Activated CD8-positive, alpha-beta memory T cell treated with anti-CD3 and anti-CD28 coated beads, Interleukin-2, amount 10 ng/mL, durations not matched to agents 7 days and 5 days (primary cell): ENCODE measurements at places on chromosomes 3 and 15. TPM values are rescaled to one million over a fixed set of nuclear protein-coding genes. Genes with fewer than 3 reads are reported as not detected.

The CISH gene
- total RNA-seq = 266 TPM

The PLXNB1 gene
- 4.0 TPM for total RNA-seq

The GALNT15 gene
- not detected for total RNA-seq

The CASR gene
- total RNA-seq = not detected

The LDHAL6B gene
- not detected for total RNA-seq

The SEMA7A gene
- total RNA-seq = 32.9 TPM

The BLM gene
- 83.4 TPM for total RNA-seq

GRCh38 chr15:99443056-99443756 lies 122.6 kb upstream of the MEF2A start:
- H3K4me1 ChIP-seq = peaks cover 8% of the 10 kb centered on the region
- no peak overlapping the region for H3K27ac ChIP-seq
- H3K36me3 ChIP-seq = no peaks in the 10 kb centered on the region
- no peak for DNase-seq
- H3K27me3 ChIP-seq = peaks cover 41% of the 10 kb centered on the region

GRCh38 chr3:125389282-125389681 lies 14.2 kb upstream of the ZNF148 start:
- H3K4me3 ChIP-seq = no peak overlapping the region
- H3K36me3 ChIP-seq = no peaks in the 10 kb centered on the region
- peaks cover 13% of the 10 kb centered on the region for H3K4me1 ChIP-seq
- peaks cover 12% of the 10 kb centered on the region for H3K27me3 ChIP-seq
- no peak for DNase-seq

GRCh38 chr3:28376424-28376823 lies 27.8 kb upstream of the AZI2 start:
- H3K4me3 ChIP-seq = no peak overlapping the region
- no peak overlapping the region for H3K27ac ChIP-seq
- H3K4me1 ChIP-seq = no peaks in the 10 kb centered on the region
- H3K27me3 ChIP-seq = no peaks in the 10 kb centered on the region
- DNase-seq = no peak

DNA sequence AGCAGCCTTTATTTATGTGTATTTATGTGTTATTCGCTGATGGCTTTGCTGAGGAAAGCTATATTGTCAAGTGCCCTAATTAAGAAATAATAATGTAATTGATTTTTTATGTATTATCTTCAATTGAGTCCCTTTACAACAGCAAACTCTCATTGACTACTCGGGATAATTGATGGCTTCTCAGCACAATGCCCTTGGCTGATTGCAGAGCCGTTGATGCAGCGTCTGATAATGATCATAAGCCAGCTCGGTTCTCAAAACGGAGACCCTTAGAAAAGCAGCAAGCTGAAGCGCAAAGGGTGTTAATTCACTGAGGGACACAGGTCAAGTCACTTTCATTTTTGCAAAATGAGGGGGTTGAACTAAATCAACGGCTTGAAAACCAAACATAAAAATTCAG lies 357.1 kb upstream of the KCNH8 start:
- H3K27ac ChIP-seq = no peak overlapping the region
- H3K36me3 ChIP-seq = no peaks in the 10 kb centered on the region
- H3K27me3 ChIP-seq = no peaks in the 10 kb centered on the region
- no peak for DNase-seq

DNA sequence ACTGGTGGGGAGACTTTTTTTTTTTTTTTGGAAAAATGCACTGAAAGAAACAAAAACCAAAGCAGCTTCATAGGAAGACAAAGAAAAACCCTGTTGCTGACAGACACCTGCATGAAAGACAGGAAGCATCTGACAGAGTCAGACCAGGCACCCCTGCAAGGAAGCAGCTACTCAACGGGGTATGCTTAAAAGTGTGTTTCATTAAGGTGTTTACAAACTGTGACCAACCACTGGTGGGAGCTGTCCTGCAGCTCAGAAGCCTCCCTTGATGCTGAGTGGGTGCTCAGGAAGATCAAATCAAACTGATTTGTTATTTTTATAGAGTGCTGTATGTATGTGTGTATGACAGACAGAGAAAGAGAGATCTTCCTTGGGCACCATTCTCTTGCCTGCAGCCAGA lies 34.7 kb upstream of the AGBL1 start:
- H3K4me1 ChIP-seq = no peaks in the 10 kb centered on the region
- H3K4me3 ChIP-seq = no peak overlapping the region
- H3K27ac ChIP-seq = no peak overlapping the region
- peaks cover 8% of the 10 kb centered on the region for H3K27me3 ChIP-seq

DNA sequence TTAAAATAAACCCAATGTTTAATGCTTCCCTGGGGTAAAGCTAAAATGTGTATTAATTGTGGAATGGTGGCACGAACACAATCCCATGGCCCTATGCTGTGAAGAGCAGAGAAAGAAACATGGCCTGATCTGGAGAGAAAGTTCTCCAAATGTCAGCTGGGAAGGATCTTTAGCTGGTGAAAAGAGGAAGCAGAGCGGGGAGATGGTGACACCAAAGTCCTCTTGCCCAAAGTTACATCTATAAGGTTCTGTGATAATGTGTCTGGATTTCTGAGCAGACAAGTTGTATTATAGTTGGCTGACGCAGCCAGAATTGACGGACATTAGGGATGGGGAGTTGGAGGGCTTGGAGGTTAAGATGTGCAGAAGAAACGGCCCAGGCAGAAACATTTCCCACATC lies 196.2 kb downstream of the CHST2 start:
- no peaks in the 10 kb centered on the region for H3K27me3 ChIP-seq
- no peak for DNase-seq
- no peaks in the 10 kb centered on the region for H3K4me1 ChIP-seq
- no peak overlapping the region for H3K27ac ChIP-seq

DNA sequence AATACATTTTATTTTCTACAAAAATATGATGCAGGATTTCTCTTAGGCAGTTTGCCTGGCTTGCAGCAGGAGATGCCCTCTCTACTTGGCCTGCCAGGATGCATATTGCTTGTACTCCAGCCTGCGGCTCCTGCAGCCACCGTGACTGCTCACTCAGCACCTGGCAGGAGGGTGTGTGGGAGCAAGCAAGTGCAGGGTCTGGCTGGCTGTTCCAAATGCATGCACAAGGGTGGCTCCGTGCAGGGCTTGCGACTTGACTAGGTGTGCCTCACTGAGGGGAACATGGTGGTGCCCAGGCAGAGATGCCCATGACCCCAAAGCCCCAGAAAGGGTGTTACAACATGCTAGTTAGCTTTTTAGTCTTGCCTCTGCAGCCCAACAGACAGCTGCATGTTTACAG lies 1240.2 kb upstream of the ALCAM start:
- no peak for DNase-seq
- H3K36me3 ChIP-seq = no peaks in the 10 kb centered on the region
- H3K4me3 ChIP-seq = no peak overlapping the region
- no peaks in the 10 kb centered on the region for H3K27me3 ChIP-seq

- H3K36me3 ChIP-seq = no peaks in the 10 kb centered on the region
- peaks cover 19% of the 10 kb centered on the region for H3K27me3 ChIP-seq
- no peak overlapping the region for H3K27ac ChIP-seq
Measured at GRCh38 chr15:80492874-80493273, 88.7 kb downstream of the ARNT2 start.

DNA sequence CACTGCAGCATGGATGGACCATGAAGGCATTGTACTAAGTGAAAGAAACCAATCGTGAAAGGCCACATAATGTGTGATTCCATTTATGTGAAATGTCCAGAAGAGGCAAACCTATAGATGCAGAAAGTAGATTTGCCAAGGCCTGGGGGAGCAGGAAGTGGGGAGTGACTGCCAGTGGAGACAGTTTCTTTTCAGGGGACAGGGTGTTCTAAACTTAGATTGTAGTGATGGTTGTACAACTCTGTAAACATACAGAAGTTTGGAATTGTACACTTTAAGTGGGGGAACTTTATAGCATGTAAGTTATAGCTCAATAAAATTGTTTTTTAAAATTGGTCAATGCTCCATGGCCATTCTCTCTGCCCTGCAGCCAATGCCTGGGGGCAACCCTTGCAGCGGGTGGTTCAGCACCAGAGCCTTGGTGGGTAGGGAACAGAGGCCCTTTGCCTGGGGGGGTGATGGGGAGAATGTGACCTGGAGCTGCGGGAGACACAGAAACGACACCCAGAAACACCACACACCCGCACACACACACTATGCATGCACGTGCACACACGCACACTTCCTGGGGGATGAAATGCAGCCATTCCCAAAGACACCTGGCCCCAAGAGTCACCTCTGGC lies 43.1 kb downstream of the DNAJB8 start:
- peaks cover 2% of the 10 kb centered on the region for H3K4me1 ChIP-seq
- no peak overlapping the region for H3K27ac ChIP-seq
- no peaks in the 10 kb centered on the region for H3K36me3 ChIP-seq
- no peak overlapping the region for H3K4me3 ChIP-seq

- no peaks in the 10 kb centered on the region for H3K27me3 ChIP-seq
- H3K4me3 ChIP-seq = no peak overlapping the region
- no peak overlapping the region for H3K27ac ChIP-seq
- H3K4me1 ChIP-seq = no peaks in the 10 kb centered on the region
- H3K36me3 ChIP-seq = no peaks in the 10 kb centered on the region
Measured at GRCh38 chr3:74599564-74599963, 14.9 kb downstream of the CNTN3 start.

DNA sequence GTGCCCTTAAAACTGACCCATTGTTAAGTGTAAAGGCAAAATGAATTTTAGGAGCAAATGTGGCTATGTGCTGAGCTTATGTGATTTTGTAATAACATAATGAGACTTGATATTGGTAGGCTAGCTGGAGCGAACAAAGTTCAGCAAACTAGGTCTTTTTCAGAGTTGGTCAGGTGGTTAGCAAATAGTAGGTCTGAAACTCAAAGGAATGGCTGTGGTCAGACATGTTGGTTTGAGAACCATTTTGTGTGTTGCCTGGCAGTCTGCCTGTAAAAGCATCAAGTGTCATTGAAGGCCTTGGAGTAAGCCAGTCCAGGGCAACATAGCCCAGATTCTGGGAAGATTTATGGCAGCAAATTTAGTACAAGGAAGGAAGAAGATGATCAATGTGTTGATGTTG lies 16.4 kb downstream of the FBXO22 start:
- no peak for DNase-seq
- H3K36me3 ChIP-seq = peaks cover 44% of the 10 kb centered on the region
- no peak overlapping the region for H3K4me3 ChIP-seq
- peaks cover 38% of the 10 kb centered on the region for H3K4me1 ChIP-seq
- no peak overlapping the region for H3K27ac ChIP-seq

- peaks cover 59% of the 10 kb centered on the region for H3K36me3 ChIP-seq
- DNase-seq = no peak
- H3K4me1 ChIP-seq = no peaks in the 10 kb centered on the region
- H3K27me3 ChIP-seq = no peaks in the 10 kb centered on the region
- H3K4me3 ChIP-seq = no peak overlapping the region
Measured at GRCh38 chr3:11346416-11346815, 74.2 kb downstream of the ATG7 start.

GRCh38 chr15:94487635-94488034 lies 256.3 kb downstream of the MCTP2 start:
- H3K4me3 ChIP-seq = no peak overlapping the region
- H3K4me1 ChIP-seq = no peaks in the 10 kb centered on the region
- H3K27me3 ChIP-seq = peaks cover 34% of the 10 kb centered on the region
- H3K36me3 ChIP-seq = peaks cover 9% of the 10 kb centered on the region

DNA sequence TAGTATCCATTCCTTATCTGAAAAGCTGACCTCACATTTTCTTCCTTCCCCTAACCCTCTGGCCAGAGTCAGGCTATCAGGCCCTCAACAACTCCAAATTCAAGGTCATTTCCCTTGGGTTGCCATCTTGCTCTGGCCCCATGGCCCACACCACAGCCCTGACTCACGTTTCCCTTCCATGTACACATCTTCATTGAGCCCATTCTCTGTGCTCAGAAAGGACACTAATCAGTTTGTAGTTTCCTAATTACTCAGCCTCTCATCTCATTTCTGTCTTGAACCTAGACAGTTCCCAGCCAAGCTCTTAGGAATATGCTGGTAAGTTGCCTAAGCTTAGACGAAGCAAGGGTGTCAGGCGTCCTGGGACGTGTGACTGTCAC lies 14.9 kb downstream of the TGM5 start:
- peak; percentile 61 for DNase-seq
- peak overlapping the region; percentile 75 for H3K27ac ChIP-seq
- peaks cover 54% of the 10 kb centered on the region for H3K4me1 ChIP-seq
- no peak overlapping the region for H3K4me3 ChIP-seq

GRCh38 chr15:37081983-37082382 lies 18.4 kb downstream of the MEIS2 start:
- H3K27ac ChIP-seq = no peak overlapping the region

GRCh38 chr3:100023595-100023994 lies 90.7 kb downstream of the FILIP1L start:
- no peaks in the 10 kb centered on the region for H3K4me1 ChIP-seq
- peaks cover 2% of the 10 kb centered on the region for H3K36me3 ChIP-seq
- no peak overlapping the region for H3K27ac ChIP-seq
- no peak for DNase-seq
- H3K27me3 ChIP-seq = no peaks in the 10 kb centered on the region

DNA sequence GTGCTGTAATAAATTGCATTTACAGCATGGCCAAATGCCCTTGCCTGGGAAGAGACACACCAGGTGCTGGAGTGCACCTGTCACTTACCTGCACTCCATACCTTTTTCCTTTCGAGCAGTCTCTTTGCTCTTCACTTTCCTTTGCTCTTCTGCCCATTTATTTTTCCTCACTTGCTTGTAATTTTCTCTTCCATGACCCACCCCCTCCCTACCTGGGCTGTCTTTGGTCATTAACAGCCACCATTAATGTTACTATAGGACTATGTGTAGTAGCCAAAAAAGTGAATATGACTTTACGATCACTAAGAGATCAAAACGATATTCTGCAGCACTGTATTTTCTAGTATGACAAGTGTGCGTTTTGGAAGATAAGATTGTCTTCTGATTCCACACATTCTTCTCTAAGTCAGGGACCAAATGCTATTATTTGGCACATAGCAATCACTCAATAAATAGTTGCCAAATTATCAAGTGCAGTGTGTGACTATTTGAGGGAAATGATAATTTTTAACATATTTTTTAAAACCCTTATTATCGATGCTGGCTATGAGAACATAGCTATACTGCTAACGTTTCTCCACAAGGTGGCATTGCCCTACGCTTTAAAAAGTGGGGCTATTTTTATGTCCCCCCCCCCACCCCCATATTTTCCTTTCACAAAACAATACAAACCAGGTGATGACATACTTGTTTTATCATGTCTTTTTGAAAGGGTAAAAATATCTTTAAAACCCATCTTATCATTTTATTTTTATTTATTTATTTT lies 114.4 kb downstream of the GHSR start:
- H3K4me3 ChIP-seq = no peak overlapping the region
- H3K27me3 ChIP-seq = no peaks in the 10 kb centered on the region
- no peak for DNase-seq

GRCh38 chr15:57028176-57028575 lies 109.7 kb downstream of the TCF12 start:
- H3K4me3 ChIP-seq = no peak overlapping the region
- H3K36me3 ChIP-seq = no peaks in the 10 kb centered on the region
- no peaks in the 10 kb centered on the region for H3K27me3 ChIP-seq
- no peak overlapping the region for H3K27ac ChIP-seq

- H3K4me1 ChIP-seq = no peaks in the 10 kb centered on the region
- no peak for DNase-seq
- H3K36me3 ChIP-seq = no peaks in the 10 kb centered on the region
- H3K27me3 ChIP-seq = no peaks in the 10 kb centered on the region
Measured at GRCh38 chr15:89806210-89806558, 8.5 kb downstream of the ANPEP start.
